Activated T-helper 1 cell treated with Interleukin-2 at 50 U/mL for 16 hours (primary cell): ENCODE measurements at places on chromosomes 1 and 21.

GRCh38 chr1:59641836-59642235, 172.9 kb upstream of the HOOK1 start:
- no peak for DNase-seq

DNA sequence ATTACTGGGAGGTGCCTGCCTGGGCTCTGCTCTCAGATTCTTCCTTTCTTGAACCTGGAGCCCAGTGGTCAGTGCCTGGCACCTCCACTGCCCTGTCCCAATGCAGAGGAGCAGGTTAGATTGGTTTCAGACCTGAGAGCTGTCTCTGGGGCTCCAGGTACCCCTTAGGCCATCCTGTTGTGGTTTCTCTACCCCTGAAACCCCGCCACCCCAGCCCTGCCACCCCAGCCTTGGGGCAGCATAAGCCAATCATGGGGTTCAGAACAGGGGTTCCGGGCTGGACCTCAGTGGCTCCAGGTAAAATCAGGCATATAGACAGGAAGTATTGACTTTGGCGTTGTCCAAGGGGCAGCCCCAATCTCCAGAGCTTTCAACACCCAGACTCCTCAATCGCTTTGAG, 3.2 kb upstream of the SLC6A9 start:
- DNase-seq: no peak

DNA sequence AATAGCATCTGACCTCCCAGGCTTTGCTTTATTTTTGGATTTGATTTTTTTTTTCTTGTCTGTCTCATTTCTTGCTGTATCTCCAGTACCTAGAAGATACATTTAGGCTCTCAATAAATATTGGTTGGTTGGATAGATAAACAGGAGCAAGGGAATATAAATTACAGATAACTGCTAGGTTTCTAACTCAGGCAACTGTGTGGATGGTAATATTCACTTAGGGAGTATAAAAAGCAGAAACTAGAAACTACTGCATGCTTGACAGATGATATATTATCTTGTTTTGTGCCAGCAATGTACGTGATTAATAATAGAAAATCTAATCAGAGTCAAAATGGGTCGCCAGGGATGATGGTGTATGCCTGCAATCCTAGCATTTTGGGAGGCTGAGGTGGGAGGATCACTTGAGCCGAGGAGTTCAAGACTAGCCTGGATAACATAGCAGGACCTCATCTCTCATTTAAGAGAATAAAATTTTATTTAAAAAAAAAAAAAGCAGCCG, 31.0 kb upstream of the TARS2 start:
- DNase-seq: no peak

GRCh38 chr1:206714331-206715058, 29.8 kb downstream of the MAPKAPK2 start:
- no peak for DNase-seq

DNA sequence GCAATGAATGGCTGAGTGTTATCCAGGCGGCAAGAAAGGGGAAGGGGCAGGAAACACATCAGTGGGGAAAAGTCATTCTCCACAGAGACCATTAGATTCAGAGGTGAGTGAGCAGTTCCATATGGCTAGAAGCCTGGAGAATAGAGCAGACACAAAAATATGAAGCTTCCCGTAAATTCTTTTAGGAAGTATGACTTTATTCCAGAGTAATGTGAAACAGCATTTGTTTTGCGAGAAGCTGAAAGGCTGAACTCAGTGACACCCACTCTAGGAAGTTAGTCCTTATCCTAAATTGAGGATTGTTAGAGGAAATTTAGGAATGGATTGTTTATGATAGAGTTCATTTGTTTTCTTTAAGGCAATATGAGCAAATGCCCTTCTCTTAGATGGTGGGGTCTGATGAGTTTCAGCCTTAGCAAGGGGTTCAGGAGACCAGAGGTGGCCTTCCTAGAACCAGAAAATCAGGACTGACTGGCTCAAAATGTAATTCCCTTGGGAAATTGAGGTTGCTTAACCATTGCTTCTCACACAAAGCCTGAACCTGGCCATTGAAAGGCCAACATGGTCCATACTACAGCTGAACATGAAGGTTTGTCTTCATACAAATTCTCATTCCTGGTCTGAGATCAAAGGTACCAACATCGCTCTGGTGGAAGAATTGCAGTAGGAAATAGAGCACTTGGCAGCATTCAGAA, 167.5 kb downstream of the TPR start:
- DNase-seq: no peak

GRCh38 chr1:187942986-187943385, 1114.2 kb downstream of the PLA2G4A start:
- DNase-seq: no peak

- DNase-seq: no peak
Observed at GRCh38 chr1:46183079-46183847, 7.0 kb upstream of the P3R3URF start.

GRCh38 chr1:171988243-171988885, 147.1 kb downstream of the DNM3 start:
- DNase-seq: no peak

DNA sequence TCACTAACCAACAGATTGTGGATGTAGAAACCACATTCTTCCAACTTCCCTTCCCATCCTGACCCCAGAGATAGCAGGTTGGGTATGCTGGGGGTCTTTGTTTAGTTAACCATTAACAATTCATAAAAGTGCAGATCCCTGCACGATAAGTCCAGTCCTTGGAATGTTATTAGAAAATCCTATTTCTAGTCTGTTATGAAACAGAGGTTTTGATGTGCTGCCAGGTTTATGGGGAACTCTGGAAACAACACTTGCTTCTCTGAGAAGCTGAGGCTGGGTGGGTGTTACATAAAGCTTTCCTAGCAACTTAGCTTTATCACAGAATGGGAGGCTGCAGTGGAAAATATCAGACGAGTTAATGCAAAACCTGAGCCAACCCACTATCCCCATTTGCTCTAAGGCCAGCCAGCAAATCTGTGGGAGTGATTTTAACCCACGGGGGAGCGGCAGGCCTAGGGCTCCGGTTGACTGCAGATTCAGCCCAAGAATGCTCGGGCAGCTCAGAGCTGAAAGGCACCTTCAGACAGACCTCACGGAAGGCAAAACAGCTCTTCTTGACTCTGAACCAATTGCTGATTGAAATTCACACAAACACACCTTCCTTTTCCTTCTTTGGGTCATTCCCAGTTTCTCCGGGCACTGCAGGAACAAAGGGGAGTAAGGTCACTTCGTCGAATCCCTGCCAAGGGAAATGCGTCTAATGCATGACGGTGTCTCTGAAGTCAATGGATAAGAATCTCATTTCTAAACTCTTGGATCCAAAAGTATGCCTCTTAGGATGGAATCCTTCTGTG, 111.7 kb upstream of the IRF2BP2 start:
- no peak for DNase-seq
